ENCODE measurements at places on chromosomes 2 and 18.

DNA sequence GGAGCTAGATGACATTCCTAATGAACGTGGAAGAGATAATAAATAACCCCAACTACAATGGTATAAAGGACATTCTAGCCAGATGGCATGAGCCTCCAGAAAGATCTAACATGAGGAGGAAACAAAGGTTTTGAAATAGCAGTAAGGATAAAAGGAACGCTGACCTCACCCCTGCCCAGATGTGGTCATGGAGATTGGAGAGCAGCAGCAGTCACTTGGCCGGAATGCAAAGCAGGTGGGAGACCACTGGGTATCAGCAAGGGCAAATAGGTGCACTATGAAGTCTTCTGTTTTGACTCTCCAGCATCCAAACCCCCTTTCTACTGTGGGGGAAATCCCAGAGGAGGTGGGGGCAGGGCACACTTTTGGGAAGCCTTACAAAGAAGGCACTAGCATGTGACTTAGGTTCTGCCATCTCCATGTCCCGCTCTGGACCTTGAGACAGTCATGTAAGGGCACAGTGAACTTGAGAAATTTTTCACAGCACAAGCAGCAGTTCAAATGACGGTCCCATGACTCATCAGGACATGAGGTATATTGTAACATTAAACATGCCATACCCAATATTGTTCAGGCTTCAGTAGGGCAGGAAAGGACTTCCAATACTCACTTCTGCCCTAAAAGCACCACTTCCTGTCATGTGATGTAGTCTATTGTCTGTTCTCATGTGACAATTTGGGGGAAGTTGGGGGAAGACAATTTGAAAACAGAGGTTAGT is 55.2 kb downstream of the METTL4 start:
- DNase-seq: no peak

DNA sequence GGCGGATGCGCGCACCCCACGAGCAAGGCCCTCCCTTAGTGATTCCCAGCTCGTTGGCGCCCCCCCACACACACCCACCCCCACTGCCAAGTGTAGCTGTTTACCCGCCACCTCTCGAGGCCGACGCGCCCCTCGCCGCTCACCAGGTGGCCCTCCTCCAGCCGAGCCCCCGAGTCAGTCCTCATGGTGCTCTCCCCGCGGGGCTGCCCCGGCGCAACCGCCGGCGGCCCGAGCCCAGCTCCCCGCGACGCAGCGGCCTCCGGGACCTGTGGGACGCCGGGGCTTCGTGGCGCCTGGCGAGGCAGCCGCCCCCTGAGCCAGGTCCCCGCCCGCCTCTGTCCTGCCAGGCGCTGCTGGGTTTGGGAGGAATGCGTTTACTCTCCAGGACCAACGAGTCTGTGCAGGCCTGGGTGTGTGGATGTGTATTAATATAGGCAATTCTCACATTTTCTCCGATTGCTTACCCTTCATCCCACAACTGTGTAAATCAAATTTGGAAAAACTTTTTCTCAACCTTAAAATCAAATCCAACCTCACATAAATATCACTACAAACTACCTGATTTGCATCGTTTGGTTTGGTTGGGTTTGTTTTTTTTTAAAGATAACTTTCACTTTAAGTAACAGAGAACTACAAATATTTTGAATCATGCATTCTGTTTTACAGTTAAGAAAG is at the start of gene TMEM237:
Gene TMEM237, minus strand, starts transcription at position 288 of the 675 bp plus-strand sequence. Its CDS starts 103 bp downstream, at position 185.
- DNase-seq: no peak

DNA sequence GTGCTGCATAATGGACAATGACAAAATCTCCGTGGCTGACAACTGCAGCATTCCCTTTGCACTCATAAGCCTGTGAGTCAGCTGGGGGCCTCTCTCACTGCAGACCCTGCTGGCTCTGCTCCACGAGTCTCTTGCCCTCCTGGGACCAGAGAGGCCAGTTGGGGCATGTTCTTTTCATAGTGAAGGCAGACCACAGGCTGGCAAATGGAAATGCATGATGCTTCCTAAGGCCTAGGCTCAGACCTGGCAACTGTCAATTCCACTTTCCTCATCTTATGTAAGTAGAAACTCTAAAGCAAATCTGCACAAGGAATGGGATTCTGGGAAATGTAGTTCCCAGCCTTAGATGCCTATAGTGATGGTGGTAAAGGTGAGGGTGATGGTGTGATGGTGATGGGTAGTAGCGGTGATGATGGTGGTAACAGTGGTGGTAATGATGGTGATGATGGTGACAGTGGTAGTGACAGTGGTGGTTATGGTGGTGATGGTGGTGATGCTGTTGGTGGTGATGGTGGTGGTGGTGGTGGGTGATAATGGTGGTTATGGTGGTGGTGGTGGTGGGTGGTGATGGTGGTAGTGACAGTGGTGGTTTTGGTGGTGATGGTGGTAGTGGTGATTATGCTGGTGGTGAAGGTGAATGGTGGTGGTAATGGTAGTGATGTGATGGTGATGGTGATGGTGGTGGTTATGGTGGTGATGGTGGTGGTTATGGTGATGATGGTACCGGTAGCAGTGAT is 185.8 kb upstream of the ARL4C start:
- DNase-seq: no peak

- no peak for DNase-seq
Observed at GRCh38 chr2:221521233-221521845, 50.8 kb downstream of the EPHA4 start.

GRCh38 chr2:98555696-98556095 is 52.6 kb downstream of the COA5 start:
- no peak for DNase-seq

GRCh38 chr2:75327334-75327733 is 128.0 kb upstream of the TACR1 start:
- no peak for DNase-seq

GRCh38 chr2:174568425-174568824 is 29.2 kb downstream of the WIPF1 start:
- no peak for DNase-seq

- DNase-seq: no peak
Observed at GRCh38 chr2:118945881-118946280, 3.9 kb downstream of the MARCO start.

GRCh38 chr2:168633895-168634294 is 168.5 kb upstream of the NOSTRIN start:
- no peak for DNase-seq

All from stimulated activated CD8-positive, alpha-beta memory T cell treated with anti-CD3 and anti-CD28 coated beads, Interleukin-12 subunit alpha, Interleukin-12 subunit beta, amount 100 ng/mL, for 4 hours (primary cell).